Choroid plexus epithelial cell (primary cell): ENCODE measurements at places on chromosomes 7 and 10.

- DNase-seq, result no peak
These were observed 36.8 kb upstream of the R3HCC1L start for GRCh38 chr10:98097616-98098015.

DNA sequence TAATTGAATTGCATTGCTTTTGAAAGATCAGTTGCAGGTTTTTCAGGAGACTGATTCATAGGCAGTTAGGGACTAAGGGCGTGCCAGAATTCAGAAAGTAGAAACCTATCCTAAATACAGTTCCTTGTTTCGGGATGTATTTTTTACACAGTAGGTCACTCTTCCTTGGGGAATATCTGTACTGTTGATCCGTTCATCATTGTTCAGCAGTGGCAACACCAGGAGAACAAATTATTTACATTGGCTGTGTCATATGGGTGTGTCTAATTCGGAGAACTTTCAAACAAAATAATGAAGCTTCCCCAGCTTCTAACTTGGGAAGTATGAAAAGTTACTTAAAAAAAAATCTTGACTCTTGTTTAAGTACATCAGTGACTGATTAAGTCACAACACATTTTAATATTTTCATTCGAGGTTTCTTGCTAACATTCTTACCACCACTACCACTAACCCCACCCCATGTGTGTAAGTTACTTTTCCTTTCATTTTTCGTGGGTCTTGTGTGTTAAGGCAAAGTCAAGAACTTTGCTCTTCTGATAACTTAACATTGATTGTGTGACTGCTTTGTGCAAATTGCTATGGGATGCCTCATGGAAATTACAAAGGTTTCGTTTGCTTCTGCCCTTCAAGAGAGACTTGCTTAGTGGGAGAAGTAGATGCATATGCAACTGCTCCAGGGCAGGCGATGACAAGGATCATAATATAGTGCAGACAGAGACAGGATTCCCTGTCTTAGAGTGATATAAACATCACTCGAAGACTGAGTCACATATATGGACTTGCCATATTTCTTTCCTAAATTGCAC lies 43.8 kb upstream of the RPA3 start:
- peak; percentile 78 for DNase-seq

- no peak for DNase-seq
These were observed 71.3 kb downstream of the CUL1 start for GRCh38 chr7:148770004-148770403.

GRCh38 chr10:12409161-12409560 lies 59.8 kb downstream of the CAMK1D start:
- DNase-seq, result no peak

DNA sequence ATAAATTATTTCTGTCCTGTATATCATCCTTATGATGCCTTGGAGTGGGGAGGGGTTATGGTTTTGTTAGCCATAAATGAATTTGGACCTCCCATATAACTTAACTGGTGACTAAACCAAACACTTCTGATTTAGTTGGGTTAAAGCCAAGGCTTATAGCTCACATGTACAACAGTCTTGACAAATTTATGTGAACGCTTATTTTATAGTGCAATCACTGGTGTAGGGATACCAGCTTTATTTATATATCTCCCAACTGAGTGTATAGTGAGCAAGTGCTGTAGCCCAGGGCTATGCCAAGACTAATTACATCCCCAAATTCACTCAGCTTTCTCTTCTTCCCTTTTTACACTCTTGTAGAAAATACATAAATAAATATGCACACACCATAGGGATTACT lies 956.2 kb downstream of the SORCS3 start:
- DNase-seq, result no peak

GRCh38 chr10:44911081-44911540 lies at the start of gene TMEM72:
Gene TMEM72 (plus strand): TSS chr10:44911337. CDS start chr10:44911513, 176 bp downstream.
- DNase-seq, result peak; percentile 8

DNA sequence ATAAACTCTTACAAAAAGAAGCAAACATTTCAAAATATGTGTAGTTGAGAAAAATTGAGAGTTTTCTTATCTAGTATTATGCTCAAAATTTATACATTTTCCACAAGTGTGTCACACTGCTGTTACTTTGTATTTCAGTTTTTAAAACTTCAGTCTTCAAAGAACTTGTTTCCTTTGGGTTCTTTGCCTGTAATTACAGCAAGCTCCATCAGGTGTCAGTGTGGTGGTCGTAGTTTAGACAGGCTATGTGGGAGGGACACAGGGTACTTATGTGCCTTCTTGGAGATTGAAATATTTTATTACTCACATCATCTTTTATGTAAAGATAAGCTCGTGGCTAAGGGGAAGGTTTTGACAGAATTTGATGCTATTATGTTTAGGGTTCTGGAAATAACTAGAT lies 360.5 kb downstream of the FGFR2 start:
- DNase-seq, result no peak

- no peak for DNase-seq
These were observed 585.9 kb downstream of the PTPRN2 start for GRCh38 chr7:158001621-158002320.

GRCh38 chr10:44280226-44281014 lies 104.5 kb downstream of the CXCL12 start:
- DNase-seq, result no peak

GRCh38 chr7:69429911-69430383 lies 168.3 kb upstream of the AUTS2 start:
- no peak for DNase-seq

GRCh38 chr10:105742184-105742583 lies 1101.1 kb downstream of the SORCS3 start:
- no peak for DNase-seq

DNA sequence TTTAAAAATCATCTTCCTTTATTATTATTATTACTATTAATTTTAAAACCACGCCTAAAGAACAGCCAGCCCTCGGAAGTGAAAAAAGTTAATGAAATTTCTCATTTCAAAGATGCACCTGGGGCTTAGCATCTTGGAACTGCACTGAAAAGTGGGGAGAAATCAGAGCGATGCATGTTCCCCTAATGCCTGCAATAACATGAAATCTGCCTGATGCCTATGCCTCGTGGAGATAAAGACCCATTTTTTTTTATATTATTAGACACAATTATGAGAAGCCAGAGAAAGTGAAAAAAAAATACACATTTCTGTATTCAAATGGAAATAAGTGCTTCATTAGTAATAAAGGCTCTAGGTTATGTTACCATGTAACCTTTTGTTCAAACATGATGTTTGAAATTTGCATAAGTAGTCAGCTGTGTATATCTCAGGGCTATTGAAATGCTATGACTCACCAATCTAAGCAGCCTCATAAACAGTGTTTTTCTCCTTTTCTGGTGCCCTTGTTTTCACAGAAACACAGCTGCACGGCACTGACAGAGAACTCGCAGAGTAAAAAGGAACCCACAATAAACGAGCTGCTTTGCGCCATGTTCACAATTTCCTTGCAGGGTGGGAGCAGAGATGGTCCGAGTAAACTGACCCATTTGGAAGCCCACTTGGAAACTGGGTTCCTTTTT lies 175.8 kb upstream of the PRKCQ start:
- peak; percentile 35 for DNase-seq

DNA sequence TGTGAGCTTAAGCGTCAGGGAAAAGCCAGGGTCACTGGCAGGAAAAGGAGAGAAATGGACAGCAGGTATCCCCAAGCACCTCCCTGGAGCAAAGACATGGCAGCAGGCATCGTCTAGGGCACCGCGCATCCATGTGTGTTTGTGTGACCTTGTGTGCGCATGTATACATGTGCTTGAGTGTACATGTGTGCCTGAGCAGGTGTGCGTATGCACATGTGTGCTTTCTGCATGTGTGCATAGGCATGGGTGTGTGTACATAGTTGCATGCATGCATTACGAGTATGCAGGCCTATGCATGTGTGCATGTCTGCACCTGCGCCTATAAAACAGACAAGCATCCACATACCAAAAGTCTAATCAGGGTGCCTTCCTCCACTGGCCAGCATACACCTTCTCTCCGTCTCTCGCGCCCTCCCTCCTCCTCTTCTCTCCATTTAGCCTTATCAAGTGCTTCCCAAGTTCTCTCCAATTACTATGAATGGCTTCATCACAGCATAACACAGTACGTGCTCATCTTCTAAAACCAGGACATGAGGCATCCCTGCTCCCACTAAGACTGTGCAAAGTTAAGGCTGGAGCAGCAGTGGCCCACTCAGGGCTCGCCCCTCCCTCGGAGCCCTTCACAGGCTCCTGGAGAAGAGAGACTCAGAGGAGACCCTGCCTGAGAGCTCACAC lies 30.6 kb downstream of the RASGEF1A start:
- no peak for DNase-seq

- DNase-seq, result peak; percentile 74
These were observed 255.6 kb upstream of the HABP2 start for GRCh38 chr10:113297226-113297625.

- no peak for DNase-seq
These were observed 112.4 kb upstream of the ADO start for GRCh38 chr10:62692085-62692484.

GRCh38 chr7:98341106-98341505 lies 59.6 kb downstream of the BRI3 start:
- DNase-seq, result peak; percentile 50

GRCh38 chr7:33627741-33628140 lies 277.6 kb upstream of the BMPER start:
- no peak for DNase-seq

- DNase-seq, result no peak
These were observed 17.3 kb downstream of the OPALIN start for GRCh38 chr10:96341219-96342182.

- peak; percentile 85 for DNase-seq
These were observed 101.2 kb downstream of the RGS10 start for GRCh38 chr10:119441151-119441821.

DNA sequence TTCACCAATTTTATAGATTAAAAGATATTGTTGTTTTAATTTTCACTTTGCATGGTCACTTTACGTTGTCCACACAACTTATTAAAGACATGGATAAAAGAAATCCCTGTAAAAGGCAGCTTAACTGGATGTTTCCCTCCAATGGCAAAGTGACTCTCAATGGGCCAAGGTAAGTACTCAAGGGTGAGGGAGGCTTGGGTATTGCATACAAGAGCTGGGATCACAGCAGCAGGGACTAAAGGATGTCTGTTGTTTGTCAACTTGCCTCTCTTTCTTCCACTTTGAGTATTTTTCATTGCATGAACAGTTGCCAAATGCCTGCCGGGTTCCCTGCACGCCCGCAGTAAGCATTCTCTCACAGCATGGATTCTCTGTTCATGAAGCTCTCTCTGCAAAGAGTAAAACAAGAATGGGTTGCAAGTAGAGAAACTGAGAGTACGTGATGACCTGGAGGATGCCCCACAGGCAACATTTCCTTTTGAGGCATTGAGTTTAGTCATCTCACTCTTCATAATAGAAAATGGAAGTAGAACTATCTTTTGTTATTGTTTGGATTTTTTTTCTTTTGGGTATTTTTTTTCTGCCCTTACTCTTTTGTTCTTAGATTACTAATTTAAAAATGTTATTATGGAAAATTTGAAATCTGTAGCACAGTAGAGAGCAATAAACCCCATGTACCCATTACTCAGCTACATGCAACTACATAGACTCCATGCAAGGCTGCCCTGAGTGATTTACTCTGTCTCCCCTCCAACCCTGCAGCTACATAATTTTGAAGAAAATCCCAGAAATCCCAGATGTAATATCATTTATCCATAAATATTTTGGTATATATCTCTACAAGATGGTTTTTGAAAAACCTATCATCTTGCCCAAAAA lies 26.3 kb downstream of the GPR141 start:
- no peak for DNase-seq

DNA sequence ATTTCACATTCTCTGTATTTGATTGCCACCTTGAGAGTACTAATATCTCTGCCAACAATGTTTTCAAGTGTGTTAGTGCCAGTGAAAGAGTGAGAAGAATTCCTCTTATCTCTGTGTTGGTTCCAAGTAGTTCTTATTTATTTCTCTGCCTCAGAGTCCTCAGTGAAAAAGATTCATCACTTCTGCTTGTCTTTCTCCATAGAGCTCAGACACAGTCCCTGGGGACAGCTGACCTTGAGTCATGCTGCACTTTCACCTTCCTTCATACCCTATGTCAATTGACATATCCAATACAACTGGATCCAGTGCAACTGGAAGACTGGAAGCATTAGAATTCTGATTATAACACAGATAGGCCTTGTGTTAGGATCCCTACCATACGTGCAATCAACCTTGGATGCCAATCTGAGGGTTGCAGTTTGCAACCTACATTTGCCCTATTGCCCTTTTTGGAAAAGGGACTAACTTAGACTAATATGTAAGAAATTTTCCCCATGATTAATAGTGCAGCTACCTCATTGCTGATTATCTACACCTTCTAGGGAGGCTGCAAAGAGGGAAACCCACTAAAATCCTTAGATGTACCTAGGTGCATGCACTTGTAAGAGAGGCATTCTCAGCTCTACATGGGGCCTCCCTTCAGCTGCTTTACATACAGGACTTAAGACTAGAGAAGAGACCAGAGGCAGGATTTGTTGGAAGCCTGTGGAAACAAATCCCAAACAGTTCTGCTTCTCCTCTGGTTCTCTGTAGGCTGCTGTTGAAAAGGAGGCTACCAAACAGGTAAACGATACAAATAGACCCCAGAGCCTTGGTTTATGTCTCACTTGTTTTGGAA lies 8.4 kb downstream of the IFIT2 start:
- DNase-seq, result no peak

- DNase-seq, result no peak
These were observed 155.3 kb downstream of the CAMK1D start for GRCh38 chr10:12504628-12505027.

GRCh38 chr10:986137-986825 lies 2.0 kb upstream of the GTPBP4 start:
- peak; percentile 63 for DNase-seq

- DNase-seq, result no peak
These were observed 176.3 kb upstream of the LRGUK start for GRCh38 chr7:133950855-133951254.

- peak; percentile 83 for DNase-seq
These were observed 60.5 kb downstream of the SEMA3C start for GRCh38 chr7:80858141-80858903.

- no peak for DNase-seq
These were observed 798 bp upstream of the AUTS2 start for GRCh38 chr7:69597278-69598076.

DNA sequence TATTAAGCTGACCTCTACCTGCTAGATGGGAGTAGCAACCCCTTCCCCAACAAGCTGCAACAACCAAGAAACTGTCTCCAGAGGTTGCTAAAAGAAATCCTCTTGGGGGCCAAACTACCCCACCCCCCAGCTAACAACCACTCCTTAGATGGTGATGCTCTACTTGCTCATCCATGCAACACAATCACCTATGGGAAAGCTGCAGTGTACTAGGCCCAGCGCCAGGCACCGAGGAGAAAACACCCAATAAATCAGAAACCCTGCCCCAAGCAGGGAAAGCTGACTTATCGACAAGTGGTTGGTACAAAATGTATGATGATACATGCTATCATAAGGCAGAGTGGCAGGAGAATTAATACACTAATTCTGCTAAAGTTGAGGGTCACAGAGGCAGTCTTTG lies 17.3 kb downstream of the SLC25A13 start:
- DNase-seq, result no peak

GRCh38 chr10:97811958-97812357 lies 37.7 kb upstream of the GOLGA7B start:
- no peak for DNase-seq

- no peak for DNase-seq
These were observed 148.8 kb downstream of the CHN2 start for GRCh38 chr7:29343399-29343798.

- no peak for DNase-seq
These were observed 712.9 kb upstream of the NRP1 start for GRCh38 chr10:34047389-34047788.
